KG1 (cell line): ENCODE measurements at places on chromosomes 6 and 20.

- DNase-seq = no peak
These were observed 96.3 kb downstream of the BMP2 start for GRCh38 chr20:6863798-6864201.

DNA sequence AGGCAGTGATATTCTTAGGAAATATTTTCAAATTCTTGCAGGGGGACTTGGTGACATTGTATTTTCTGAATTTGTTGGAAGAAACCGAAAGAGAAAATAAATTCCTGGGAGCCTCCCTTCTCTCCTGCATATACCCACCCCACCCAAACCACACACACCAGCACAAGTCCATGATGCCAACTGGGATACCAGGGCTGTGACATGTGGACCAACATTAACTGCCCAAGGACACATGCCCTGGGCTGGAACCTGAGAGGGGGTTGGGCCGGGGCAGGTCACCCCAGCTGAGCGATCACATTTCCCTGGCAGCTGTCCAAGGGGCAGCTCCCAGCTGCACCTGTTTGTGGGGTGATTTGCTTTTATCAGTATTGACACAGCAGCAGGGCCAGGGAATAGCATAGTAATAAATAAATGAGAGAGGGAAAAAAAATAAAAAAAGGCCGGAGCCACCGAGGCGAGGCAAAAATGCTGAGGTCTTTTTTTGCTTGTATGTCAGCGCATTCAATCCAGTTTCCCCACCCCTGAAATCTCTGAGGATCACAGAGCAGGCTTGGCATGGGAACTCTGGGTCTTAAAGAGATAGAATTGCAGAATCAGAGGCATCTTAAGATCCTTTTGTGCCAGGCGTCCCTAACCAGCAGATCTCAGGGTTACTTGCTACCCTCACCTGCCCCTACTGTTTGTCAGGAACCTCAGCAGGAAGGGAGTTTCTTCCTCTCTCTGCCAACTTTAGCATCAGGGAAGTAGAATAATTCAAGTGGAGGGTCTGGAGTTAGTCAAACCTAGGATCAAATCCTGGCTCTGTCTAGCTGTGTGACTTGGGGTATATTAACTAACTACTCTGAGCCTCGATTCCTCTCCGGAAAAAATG lies 66.5 kb upstream of the PIM1 start:
- no peak for DNase-seq

- DNase-seq = no peak
These were observed 38.2 kb upstream of the PMEPA1 start for GRCh38 chr20:57747861-57748481.

DNA sequence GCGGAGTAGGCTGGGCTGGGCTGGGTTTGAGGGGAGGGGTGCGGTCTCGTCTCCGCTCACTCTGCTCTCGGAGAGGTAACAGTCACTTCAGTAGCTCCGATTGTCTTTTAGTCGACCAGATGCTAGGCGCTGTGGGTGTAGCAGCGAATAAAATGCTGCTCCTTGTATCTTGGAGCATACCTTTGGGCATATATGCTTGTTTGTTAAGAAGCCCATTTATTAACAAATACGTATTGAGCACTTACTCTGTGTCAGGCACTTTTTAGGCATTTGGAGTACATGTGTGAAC lies 545 bp downstream of the ACTR5 start:
- no peak for DNase-seq

GRCh38 chr6:13486679-13487121 lies 700 bp downstream of the GFOD1 start:
- DNase-seq = no peak

- no peak for DNase-seq
These were observed 21.9 kb upstream of the SCUBE3 start for GRCh38 chr6:35191889-35192288.

DNA sequence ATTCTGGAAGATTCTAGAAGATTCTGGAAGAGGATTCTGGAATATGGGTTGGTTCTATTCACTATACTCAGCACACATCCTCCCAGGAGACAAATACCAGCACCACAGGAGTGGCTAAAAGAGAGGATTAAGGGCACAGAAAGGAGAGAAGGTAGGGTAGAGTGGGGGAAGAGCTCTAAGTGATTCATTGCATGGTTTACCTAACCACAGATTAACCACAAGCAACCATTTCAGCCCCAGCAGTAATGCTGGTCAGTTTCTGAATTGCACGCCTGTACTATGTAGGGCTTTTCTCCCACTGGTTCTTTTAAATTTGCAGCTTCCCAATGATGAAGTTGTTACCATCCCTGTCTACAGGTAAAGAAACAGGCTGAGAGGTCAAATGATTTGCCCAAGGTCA lies 192.7 kb upstream of the PMEPA1 start:
- DNase-seq = no peak

DNA sequence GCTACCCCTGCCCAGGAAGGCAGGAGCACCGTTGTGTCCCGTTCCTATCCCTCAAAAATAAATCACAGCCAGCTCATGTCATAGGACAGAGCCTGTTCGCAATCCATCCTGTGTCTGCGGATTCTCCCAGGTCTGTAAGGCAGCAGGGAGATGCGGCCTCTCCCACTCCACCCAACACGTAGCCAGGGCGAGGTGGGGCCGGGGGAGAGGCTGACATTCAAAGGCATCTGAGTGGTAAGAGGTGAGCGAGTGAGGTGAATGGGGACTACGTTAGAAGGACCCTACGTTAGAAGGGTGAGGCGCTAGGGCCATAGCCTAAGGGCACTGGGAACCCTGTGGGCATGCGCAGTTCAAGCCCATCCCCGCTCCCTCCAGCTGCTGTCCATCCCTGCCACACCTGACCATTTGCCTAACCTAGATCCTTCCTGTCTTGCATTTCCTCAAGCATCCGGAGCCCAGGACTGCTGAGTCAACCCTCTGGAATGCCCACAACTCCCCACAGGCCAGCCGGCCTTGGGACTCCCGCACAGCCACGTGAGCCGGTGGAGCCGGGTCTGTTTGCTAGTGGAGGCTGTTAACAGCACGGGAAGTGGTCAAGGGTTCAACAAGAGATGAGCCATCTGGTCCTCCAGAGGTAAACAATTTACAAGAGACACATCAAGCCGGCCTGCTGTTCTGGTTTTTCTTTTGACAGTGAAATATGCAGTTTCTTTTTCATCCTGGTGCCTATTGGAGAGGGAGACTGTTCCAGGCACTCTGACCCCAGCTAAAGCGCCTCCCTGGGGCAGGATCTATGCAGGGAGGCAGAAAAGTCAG lies 45.9 kb downstream of the RIPOR3 start:
- no peak for DNase-seq

DNA sequence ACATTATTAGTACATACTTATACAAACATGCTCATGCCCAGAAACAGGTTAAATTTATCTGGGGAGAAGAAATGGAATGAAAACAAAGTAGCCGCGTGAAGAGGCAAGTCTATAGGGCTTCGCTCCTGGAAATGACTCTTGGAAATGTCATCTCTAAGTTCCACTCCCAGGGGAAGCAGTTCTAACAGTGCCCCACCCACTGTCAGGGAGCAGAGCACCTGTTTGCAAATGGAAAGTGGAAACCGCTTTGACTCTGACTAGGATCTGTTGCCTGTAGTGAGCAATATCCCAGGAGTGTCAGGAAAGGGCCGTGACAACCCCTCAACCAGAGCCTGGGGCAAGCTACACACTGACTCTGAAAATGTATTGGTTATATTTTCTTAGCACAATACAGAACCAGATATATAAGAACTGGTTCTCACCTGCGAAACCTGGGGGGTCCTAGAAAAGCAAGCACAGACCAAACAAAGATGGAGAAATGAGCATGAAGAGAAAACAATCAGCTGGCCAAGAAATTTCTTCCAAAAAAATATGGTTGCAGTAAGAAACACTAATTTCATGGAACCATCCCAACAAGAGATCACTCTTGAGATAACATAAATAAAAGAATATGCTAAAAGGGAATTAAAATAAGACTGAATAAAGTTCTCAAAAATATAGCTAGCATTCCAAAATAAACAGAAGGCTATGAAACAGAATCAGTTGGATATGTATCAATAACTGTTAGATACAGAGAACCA lies 47.5 kb upstream of the CRISP1 start:
- DNase-seq = no peak

DNA sequence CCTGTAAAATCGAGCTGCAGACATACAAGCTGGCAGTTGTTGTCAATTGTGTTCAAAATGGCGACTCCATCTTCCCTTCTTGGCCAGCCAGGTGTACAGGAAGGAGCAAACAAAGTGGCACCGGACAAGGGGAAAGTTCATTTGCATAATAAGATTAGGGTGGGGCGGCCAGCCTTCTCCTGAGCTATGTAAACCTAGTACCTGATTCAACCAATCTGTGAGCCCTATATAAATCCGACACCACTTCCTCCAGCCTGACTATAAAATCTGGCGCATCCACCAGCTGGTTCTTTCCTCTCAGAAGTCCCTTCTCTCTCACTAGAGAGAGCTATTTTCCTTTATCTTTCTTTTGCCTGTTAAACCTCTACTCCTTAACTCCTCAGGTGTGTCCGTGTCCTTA lies 8.1 kb upstream of the HBS1L start:
- no peak for DNase-seq

DNA sequence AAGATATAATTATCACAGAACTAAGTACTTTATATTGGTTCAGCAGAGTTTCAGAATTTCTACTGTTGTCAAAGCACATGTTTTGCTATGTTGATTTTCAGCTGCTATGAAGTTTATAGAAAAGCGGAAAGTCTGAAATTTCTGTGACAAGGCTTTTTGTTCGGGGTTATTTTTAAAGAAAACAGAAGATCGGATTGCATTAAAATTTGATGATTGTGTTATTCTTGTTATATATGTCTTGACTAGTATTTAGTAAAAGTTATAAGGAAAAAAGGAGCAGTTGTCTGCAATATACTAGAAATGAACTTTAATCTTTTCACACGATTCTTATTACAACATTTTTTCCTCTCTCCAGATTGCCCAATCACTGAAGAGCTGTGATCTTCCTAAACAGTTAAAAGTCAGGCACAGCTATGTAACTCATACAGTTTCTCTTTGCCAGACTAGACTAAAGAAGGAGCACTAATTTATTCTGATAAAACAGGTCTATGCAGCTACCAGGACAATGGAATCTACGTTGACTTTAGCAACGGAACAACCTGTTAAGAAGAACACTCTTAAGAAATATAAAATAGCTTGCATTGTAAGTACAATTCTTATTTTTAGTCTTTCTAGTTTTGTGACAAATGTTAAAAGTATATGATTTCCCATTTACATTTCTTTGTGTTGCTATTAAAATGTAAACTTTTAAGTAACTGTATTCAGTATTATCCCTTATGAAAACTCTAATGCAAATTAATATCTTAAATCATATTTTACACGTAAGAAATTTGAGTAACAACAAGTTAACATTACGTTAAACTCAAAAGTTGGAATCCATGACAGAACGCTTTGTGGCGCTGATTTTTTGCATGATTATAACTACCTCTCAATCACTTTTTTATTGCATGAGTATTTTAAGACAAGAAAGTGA lies at the start of gene ENPP3:
ENPP3 (plus strand) TSS at position 423 of the 913 bp plus-strand sequence; CDS start at position 506, 83 bp downstream.
- DNase-seq = no peak

DNA sequence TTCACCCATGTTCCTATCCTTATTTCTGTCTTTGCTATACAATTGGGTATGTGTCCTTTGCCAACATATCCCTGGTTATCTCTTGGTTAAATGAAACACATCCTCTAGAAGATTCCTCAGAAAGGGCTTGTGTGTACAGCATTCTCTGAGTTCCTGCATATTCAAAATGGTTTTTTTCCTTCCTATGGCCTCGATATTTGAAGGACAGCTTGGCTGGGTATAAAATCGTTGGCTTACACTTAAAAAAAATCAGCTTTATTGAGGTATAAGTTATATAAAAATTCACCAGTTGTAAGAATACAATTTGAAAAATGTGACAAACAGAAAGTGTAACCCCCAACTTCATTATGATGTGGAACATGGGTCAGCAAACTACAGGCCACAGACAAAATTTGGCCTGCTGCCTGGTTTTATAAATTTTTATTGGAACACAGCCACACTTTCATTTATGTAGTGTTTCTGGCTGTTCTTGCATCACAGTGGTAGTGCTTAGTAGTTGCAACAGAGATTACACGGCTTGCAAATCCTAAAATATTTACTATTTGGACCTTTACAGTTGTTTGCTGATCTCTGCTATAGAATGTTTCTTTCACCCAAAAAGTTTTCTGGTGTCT lies 16.7 kb downstream of the PCMT1 start:
- DNase-seq = no peak

DNA sequence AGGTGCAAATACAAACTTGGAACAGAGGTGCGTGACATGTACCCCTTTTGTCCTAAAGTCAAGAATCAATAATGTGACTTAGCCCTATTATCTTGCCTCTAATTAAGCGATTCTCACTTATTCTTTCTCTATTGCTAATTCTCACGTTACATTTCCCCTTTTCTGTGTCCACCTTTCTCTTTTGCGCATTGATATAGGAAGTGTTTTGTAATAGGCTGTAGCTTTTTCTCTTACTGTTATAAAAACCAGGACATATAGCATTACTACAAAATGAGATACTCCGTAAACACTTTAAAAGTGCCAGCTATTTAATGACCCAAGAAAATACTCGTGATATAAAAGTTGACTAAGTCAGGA lies 669 bp upstream of the TMEM30A start:
- DNase-seq = no peak

DNA sequence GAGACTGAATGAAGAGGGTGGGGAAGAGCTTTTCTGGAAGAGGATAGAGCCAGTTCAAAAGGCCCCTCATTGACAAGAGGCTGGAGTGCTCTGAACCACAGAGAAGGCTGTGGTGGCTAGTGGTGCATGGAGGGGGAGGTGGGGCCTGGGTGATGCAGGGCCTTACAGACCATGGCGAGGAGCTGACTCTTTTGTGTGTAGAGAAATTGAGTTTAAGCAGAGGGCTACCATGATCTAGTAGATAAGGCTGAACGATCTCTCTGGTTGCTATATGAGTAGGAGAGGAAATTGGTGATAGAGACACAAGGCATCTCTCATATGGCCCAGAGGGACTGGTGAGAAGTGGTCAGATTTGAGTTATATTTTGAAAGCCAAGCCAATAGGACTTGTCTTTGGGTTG lies 137.6 kb downstream of the UST start:
- DNase-seq = no peak

DNA sequence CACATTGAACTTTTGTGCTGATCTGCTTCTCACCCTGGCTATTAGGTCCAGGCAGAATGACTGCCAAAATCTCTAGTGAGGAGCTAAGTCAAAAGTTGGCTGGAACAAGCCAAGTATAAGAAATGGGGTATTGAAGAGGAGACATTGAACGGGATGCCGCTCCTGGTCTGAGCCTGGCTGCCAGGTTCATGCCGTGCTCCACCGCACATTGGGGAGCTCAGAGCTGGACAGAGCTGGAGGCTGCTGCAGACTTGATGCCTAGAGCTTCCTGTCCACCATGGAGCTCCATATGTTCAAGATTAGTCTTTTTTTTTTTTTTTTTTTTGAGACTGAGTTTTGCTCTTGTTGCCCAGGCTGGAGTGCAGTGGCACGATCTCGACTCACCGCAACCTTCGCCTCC lies 4.1 kb upstream of the IFT52 start:
- DNase-seq = no peak

DNA sequence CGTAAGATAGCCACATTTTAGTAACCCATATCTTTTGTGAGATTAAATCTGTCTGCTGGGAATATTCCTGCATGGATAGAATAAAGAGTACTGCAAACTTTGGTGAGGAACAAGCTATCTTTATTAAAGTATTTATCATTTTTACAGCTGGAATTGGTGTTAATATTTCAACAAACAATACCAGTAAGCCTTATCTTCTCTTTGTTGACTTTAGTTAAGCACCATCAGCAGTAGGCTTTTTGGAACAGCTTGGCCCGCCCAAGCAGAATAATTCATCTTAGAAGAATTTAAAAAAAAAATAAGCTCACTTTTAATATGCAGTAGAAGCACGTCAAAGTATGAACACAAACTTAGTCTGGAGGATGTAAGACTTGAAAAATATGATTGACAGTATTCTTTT lies 917.8 kb upstream of the ADGRB3 start:
- no peak for DNase-seq

- no peak for DNase-seq
These were observed 9.4 kb downstream of the TLDC2 start for GRCh38 chr20:36885356-36885755.
